ENCODE measurements at places on chromosomes 1 and 21. TPM values are rescaled to one million over a fixed set of nuclear protein-coding genes. Genes with fewer than 3 reads are reported as not detected.

Gene DLGAP3
- total RNA-seq = not detected

DNA sequence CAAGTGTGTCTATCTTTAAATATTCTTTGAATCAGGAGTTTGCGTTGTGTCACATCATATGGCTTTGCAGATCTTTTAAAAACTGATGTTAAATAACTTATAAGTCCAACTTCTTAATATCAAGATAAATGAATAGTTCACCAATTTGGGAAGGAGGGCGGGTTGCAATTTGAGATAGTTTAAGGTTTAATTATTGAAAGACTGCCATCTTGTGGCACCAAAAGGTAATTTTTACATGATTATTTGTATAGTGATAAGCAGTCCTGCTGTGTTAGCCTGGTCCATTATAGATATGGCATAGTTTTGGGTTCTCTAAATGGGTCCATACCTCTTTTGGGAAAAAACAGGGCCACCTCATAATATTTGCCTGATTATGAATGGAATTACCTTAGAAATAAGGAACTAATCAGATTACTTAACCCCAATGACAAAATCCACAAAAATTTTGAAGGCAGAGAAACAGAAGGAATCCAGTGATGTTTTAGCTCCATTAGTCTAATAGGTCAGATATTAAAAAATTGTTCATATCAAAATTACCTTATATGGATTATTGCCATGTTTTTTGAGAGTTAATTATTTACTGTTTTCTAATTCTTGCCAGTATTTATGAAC is 64.3 kb downstream of the PRKAA2 start:
- no peak overlapping the region for H3K4me3 ChIP-seq
- peaks cover 31% of the 10 kb centered on the region for H3K4me1 ChIP-seq
- no peak overlapping the region for H3K27ac ChIP-seq
- H3K36me3 ChIP-seq = peaks cover 14% of the 10 kb centered on the region
- DNase-seq = no peak

GRCh38 chr1:54716299-54717047 is 812 bp downstream of the TTC4 start:
- H3K36me3 ChIP-seq = peaks cover 20% of the 10 kb centered on the region
- H3K27me3 ChIP-seq = peaks cover 4% of the 10 kb centered on the region
- H3K4me1 ChIP-seq = peaks cover 19% of the 10 kb centered on the region
- peak overlapping the region; percentile 94 for H3K4me3 ChIP-seq
- H3K27ac ChIP-seq = peak overlapping the region; percentile 85
- DNase-seq = no peak

Gene C1QTNF12
- 3.8 TPM for total RNA-seq

DNA sequence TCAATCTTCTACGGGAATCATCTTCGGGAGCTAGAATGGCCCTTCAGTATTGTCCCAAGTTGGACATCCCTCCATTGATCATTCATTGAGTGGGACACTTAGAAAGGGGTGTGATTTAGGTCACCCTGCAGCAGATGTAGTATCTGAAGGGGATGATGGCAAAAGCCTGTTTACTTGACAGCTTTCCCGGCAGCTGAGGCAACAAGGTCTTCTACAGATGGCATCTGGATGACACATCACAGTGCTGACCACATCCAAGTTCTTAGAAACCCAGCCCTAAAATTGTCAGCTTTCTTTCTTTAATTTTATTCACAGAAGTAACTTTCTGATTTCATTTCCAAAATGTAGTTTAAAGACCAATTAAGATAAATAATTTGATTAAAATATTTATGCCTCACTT is 150.3 kb downstream of the AMY1C start:
- DNase-seq = no peak
- H3K36me3 ChIP-seq = no peaks in the 10 kb centered on the region
- H3K27ac ChIP-seq = no peak overlapping the region
- no peaks in the 10 kb centered on the region for H3K27me3 ChIP-seq
- no peak overlapping the region for H3K4me3 ChIP-seq
- H3K4me1 ChIP-seq = no peaks in the 10 kb centered on the region

Gene GJB4
- total RNA-seq = not detected

- DNase-seq = no peak
- no peaks in the 10 kb centered on the region for H3K36me3 ChIP-seq
- no peak overlapping the region for H3K4me3 ChIP-seq
- no peaks in the 10 kb centered on the region for H3K4me1 ChIP-seq
- no peak overlapping the region for H3K27ac ChIP-seq
- H3K27me3 ChIP-seq = peaks cover 12% of the 10 kb centered on the region
These were observed 64.0 kb upstream of the ASB17 start for GRCh38 chr1:75996196-75996595.

Gene CACNA1S
- not detected for total RNA-seq

GRCh38 chr21:42571391-42572150 is 57.9 kb downstream of the SLC37A1 start:
- H3K4me3 ChIP-seq = no peak overlapping the region
- H3K36me3 ChIP-seq = peaks cover 21% of the 10 kb centered on the region
- no peak overlapping the region for H3K27ac ChIP-seq
- H3K27me3 ChIP-seq = no peaks in the 10 kb centered on the region
